ENCODE measurements at places on chromosomes 5 and 9.

GRCh38 chr5:96816991-96817390 lies 9.2 kb upstream of the ERAP1 start:
- no peak for DNase-seq

- DNase-seq: no peak
These were observed 24.5 kb downstream of the PCSK5 start for GRCh38 chr9:75914883-75915452.

- DNase-seq: no peak
These were observed 108.2 kb upstream of the GPR151 start for GRCh38 chr5:146624179-146624578.

DNA sequence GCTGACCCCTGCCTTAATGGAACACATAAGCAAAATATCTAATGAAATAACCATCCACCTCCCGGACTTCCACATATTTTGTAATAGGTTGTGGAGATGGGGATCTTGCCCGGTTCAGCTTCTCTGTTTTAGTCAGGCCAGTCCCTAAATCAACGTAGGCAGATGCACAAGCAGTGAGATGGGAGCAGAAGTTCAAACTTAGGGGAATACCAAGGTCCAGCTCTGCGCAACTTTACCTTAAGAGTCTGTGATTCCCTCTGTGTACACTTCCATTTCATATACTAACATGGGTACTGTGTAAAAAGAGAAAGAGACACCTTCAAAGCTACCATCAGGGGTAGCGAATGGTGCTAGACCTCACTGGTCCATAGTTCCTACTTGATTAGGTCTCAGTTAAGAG lies 110.9 kb downstream of the NTRK2 start:
- DNase-seq: no peak

- no peak for DNase-seq
These were observed 1.7 kb downstream of the SMIM3 start for GRCh38 chr5:150780187-150780692.

GRCh38 chr5:74040811-74041491 lies 415.0 kb downstream of the ARHGEF28 start:
- DNase-seq: no peak

Data from GM04503 (cell line).